ENCODE measurements at places on chromosomes 7 and 10.

DNA sequence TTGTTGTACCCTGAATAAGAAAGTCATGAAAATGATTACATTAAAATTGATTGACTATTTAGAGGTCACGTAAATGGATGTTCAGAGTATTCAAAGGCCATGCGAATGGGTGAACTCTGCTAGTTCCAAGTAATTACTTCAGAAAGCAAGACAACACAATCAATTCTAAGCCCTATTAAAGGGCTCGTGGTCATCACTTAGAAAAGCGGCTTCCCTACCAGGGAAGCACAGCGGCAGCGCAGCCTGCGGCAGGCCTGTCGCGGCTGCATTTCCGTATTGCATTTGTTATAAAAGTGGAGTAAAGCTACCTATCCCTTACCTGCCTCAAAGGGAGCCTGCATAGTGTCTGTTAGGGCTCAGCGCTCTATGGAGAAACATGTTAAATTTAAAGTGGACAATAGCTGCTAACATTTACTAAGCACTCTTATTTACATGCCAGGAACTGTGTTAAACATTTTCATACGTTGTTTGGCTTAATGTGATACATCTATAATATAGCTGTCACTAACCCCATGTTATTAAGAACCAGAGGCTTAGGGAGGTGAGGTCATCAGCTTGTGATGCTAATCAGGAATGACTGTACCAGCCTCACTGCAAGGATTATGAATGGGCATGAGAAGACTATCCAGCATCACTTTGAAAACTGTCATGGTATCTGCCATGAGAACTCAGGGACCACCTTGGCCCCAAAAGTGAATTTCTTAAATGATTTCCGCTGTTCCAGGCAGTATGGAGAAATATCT lies 187.5 kb downstream of the CELF2 start:
- peak; percentile 6 for DNase-seq

DNA sequence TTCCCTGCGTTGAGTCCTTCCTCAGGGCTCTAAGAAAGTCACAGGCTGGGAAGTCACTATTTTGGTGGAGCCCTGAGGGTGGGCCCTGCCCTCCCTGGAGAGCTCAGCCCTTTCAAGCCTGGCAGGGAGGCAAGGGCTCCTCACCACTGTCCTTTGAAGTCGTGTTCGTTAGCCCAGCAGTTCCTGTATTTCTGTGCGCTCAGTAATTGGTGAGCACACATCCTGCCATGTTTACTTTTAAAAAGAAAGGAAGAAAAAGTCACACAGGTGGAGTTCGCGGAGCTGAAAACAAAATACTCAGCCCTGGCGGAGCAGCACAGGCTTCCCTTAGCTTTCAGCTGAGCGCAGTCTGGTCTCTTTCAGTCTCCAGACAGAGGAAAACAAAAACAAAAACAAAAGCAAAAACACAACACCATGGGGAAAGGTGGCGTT lies 37.1 kb downstream of the PRKCQ start:
- no peak for DNase-seq

DNA sequence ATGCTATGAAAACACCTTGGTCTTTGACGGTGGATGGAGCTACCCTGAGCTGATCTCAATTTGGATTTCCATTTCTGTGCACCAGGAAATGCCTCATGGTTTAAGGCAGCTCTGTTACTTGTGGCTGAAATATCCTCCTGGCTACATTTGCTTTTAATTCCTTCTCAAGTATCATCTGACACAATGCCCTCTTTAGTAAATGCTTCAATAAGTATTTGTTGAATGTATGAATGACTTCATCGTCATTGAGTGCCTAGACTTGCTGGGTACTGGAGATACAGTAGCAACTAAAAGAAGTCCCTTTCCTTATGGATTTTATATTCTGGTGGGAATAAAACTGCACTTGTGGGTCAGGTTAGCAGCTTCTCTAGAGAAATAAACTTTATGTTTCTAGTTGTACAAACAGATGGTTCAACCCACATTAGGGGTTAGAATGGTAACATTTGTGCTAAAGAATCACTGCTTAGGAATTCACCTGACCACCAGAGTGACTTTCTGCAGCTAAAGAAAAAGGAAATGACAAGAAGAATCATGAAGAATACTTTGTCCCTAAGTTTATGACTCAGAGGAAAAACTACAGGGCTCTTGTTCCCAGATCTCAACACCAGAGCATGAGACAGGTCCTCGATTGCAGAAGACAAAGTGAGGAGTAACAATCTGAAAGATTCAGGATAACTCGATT lies 21.8 kb upstream of the SMNDC1 start:
- no peak for DNase-seq

GRCh38 chr7:151107882-151108281 lies 21.6 kb downstream of the AGAP3 start:
- DNase-seq, result peak; percentile 79

GRCh38 chr7:28823582-28823981 lies 134.5 kb downstream of the TRIL start:
- no peak for DNase-seq

GRCh38 chr7:78638364-78638763 lies 815.1 kb downstream of the MAGI2 start:
- DNase-seq, result no peak

DNA sequence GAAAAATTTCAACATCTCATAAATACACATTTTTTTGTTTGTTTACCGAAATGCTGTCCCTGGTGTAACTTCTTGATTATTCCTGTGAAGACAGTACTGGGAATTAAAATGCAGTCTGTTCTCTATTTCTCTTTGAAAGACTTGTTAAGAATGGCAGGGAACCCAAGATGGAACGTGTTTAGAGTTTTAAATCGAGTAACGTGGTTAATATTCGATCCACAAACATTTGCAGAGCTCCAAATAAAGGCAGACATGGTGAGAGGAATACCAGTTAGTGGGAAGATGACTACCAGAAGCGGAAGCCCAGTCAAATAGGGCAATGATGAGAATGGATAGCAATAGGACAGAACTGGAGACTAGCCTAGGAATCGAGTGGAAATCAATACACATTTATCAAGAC lies 6.7 kb downstream of the PON3 start:
- no peak for DNase-seq

Measured in WERI-Rb-1 (cell line).